ENCODE measurements at places on chromosomes 13 and 19.

DNA sequence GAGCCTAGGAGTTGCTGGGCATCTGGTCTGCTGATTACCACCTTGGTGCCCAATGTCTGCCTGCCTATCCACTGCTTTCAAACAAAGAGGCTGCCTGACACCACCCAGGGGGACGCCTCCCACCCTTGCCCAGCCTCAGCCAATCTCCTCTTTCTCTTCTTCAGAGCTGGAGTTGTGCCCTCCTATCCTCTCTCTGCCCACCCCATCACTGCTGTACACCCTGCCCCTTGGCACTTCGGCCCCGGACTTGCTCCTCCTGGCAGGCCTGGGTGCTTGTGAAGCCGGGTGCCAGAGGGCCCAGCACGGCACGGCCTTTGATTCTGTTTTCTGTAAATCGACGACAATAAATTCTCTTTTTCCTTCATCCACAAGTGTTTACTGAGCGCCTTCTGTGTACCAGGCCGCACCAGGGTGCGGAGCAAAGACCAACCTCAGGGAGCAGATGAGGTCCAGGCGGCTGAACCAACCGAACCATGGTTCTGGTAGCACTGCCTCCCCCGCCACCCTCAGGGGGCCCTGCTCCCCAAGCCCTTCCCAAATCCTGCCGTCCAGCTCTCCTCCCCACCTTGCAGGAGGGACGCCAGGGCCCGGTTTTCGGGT is 5.0 kb downstream of the RNF225 start:
- DNase-seq = no peak

GRCh38 chr19:51994048-51994644 is 7.5 kb upstream of the ZNF350 start:
- no peak for DNase-seq

GRCh38 chr19:46958532-46958931 is 61.1 kb upstream of the NPAS1 start:
- DNase-seq = peak; percentile 61

DNA sequence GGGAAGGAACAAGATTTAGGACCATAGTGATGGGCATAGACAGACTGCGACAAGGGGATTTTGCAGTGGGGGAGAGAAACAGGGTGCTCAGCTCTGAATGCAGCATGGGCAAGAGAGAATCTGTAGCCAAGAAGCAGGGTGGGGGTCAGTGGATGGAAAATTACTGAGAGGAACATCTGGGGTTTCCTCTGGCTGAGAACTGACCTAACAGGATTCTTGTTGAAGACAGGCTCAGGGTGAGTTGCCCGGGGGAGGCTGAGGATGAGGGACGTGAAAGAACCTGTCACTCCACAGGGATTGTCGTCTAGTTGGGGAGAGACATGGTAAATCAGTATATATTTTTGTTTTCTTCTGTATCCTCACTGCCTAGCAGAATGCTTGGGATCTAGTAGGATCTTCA is 118.7 kb upstream of the PEG3 start:
- DNase-seq = no peak

GRCh38 chr19:13881251-13881691 is 4.3 kb downstream of the NANOS3 start:
- peak; percentile 47 for DNase-seq

DNA sequence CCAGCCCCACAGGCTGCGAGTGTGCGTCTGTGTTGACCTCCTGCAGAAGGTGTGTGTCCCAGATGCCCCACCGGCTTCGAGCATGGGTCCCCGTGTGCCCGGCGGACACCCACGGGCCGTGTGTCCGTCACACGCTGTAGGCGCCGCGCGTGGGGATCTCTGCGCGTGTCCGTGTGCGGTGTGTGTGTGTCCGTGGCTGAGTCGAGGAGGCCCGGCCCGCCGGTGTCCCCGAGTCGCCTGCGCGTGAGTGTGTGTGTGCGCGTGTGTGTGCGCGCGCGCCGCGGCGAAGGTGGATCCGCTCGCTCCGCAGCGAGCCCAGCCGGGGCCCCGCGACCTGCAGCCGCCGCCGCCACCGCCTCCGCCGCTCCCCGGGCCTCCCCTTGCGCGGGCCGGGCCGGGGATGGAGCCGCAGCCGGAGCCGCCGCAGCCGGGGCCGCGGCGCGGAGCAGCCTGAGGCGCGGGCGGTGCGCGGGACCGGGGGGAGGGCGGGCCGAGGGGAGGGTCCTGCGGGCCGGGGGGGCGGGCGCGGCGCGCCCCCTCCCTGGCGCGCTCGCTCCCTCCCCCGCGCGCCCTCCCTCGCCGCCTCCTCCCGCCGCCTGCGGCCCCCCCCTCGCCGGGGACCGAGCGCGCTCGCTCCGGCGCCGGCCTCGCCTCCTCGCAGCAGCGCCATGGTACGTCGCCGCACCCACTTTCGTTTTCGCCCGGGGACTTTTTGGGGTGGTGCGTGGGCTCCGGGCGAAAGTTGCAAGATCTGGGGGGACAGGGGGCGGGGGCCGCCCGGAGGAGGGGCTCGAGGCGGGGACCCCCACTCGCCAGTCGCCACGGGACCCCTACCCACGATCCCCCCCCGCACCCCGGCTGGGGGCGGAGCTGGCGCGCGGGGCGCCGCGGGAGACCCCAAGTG is 7.1 kb upstream of the NFIC start:
- peak; percentile 68 for DNase-seq

DNA sequence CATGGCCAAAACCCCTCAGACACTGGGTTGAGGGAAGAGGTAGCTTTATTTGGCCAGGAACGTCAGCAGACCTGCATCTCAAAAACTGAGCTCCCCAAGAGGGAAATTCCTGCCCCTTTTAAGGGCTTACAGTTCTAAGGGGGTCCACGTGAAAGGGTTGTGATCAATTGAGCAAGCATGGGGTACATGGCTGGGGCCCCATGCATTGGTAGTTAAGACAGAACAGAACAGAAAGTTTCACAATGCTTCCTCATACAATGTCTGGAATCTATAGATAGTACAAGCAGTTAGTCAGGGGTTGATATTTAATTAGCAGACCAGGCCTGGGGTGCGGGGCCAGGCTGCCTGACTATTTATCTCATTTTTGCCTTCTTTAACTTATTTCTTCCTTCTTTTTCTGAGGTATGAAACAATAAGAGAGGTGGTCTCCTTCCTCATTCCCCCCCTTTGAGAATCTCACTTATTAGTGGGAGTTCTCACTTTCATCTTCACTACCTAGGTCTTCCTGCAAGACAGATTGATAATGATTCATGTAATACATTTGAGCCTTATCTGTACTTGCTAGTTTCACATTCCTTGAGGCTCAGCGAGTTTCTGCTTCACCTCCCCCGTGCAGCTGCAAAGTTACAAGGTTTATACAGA is 84.8 kb downstream of the SLC25A15 start:
- no peak for DNase-seq

DNA sequence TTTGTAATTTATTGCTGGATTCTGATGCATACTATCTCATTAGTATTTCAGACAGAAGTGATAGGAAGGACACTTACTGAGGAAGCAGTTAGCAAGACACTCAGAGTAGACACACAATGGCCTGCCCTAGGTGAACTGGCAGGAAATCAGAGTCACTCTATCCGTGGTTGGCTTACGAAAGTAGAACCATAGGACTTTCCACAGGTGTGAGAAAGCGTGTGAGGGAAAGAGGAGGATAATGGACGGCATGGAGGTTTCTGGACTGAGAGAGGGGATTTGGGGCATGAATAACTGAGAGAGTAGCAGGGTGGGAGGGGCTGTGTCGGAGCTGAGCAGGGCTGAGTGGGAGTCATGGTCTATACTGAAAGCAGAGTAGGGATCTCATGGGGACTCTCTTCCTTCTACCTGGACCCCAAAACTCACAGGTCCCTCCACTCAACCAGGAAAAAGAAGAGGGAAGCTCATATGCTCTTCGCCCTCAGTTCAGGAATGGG is 18.7 kb upstream of the EID2 start:
- no peak for DNase-seq

GRCh38 chr13:38582133-38582532 is 104.7 kb upstream of the FREM2 start:
- peak; percentile 55 for DNase-seq

- DNase-seq = peak; percentile 32
Measured at GRCh38 chr13:46495651-46496050, 57.3 kb upstream of the LRCH1 start.

DNA sequence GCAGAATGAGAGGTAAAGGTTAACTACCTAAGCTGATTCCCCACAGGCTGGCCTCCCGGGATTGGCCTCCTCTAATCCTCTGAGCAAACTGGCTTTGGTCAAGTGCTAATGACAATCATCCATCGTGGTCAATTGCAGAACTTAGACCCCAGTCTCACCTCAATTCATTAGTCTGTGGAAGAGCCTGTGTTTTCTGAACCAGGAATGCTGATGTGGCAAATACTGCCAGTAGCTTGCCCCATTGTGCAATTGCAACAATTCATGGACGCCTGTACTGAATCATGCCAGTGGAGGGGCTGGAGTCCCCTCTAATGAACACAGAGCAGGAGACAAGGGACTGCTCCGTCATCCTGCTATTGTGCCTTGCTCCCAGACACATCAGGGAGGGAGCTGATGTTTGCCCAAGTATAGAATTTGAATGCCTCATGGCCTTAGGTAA is 1256.5 kb downstream of the EFNB2 start:
- no peak for DNase-seq

DNA sequence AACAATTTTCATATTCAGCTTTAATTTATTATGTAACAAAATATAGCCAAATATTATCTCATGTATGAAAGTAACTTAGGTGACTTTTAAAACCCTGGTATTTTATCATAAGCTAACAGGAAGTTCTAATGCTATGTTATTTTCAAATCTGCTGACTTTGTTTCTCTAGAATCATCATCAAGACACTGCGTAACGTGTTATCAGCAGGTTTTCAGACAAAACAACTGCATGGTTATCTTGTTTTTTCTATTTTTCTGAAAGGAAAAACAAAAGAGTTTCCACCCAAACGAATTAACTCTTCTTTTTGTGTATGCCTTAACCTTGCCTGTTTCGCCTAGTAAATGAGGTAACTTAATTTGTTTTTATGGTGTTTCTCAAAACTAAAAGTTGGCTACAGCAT is 156.3 kb downstream of the TBC1D4 start:
- DNase-seq = no peak

DNA sequence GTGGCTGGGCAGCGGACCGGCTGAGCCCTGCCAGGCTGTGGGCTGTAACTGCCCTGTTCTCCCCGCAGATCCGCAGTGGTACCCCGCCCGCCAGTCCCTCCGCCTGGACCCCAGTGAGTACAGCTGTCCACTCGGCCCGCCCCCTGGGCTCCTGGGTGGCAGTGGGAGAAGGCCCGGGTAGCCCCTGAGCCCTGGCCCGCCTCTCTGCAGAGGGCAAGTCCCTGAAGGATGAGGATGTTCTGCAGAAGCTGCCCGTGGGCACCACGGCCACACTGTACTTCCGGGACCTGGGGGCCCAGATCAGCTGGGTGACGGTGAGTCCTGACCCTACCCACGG is 8.3 kb downstream of the NDUFB7 start:
- no peak for DNase-seq

DNA sequence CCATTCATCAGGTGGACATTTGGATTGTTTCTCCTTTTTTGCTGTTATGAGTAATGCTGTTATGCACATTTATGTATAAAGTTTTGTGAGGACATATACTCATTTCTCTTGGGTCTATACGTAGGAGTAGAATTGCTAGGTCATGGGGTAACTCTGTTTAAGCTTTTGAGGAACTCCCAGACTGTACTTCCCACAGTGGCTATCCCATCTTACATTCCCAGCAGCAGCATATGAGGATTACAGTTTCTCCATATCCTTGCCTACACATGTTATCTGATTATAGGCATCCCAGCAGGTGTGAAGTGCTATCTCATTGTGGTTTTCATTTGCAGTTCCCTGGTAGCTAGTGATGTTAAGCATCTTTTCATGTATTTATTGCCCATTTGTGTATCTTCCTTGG is 5.9 kb downstream of the ZSCAN22 start:
- no peak for DNase-seq

DNA sequence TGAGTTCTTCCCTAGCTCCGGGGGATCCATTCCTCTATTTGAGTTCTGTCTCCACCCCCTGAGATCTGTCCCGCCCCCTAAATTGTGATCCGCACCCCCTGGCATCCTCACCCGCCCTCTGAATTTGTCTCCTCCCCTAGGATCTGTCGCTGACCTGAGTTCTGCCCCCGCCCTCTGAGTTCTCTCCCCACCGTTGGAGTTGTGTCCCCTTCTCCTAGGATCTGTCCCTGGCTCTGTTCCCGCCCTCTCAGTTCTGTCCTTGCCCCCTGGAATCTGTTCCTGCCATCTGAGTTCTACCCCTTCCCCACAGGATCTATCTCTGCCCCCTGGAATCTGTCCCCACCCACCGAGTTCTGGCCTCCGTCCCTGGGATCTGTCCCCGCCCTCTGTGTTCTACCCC is 1.0 kb upstream of the SLC17A7 start:
- DNase-seq = no peak

GRCh38 chr19:14655726-14656125 is 18.9 kb downstream of the ADGRE3 start:
- no peak for DNase-seq

GRCh38 chr19:31330761-31331160 is 18.5 kb downstream of the TSHZ3 start:
- no peak for DNase-seq

GRCh38 chr19:55491546-55492360 is 3.5 kb downstream of the SSC5D start:
- DNase-seq = no peak

DNA sequence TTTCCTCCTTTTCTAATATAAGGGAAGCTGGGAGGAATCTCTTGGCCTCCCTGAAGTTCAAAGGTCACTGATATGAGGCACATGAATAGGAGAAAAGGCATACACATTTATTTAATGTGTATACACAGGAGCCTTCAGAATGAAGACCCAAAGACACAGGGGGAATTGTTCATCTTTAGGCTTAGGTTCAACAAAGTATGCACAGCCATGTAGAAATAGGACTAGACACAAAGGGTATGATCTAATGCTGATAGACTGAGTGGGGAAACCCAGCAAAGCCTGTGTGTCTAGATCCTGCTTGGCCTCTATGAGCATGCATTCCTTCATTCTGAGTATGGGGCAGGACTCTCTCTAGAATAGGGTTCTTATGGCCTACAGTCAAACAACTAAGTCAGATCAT is 177.1 kb upstream of the RFC3 start:
- no peak for DNase-seq

- DNase-seq = no peak
Measured at GRCh38 chr19:39540333-39540673, 342 bp upstream of the EID2 start.

GRCh38 chr19:39180749-39181148 is 16.0 kb upstream of the NCCRP1 start:
- no peak for DNase-seq

DNA sequence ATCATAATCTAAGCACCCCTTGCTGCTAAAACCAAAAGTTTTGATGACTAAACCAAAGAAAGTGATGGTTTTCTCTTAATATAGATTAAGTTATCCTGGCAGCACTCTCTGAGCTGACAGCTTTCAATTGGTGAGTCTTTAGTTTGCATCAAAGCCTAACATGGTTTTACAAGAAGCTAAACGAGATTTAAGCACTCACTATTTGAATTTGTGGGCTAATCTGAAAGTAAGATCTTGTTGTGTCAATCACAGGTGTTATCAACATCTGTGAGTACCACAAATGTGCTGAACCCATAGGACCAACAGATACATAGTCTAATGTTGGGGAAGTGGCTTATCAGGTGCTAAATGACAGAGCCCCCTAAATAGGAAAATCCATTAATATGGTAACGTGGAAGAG is 223.9 kb downstream of the LHFPL6 start:
- no peak for DNase-seq
